ENCODE measurements at places on chromosomes 4 and X. TPM values are rescaled to one million over a fixed set of nuclear protein-coding genes. Genes with fewer than 3 reads are reported as not detected.

Gene USP26
- not detected for total RNA-seq

Gene LRIT3
- 0.15 TPM for total RNA-seq

Gene NLGN4X
- total RNA-seq = not detected

Gene NRK
- not detected for total RNA-seq

Gene FOXR2
- total RNA-seq = not detected

Gene SRPK3
- total RNA-seq = not detected

Gene CACNA1F
- total RNA-seq = 0.22 TPM

Gene DOK7
- total RNA-seq = not detected

Gene BGN
- total RNA-seq = not detected

Gene SSX1
- not detected for total RNA-seq

Gene NAA11
- total RNA-seq = not detected

Gene DCTD
- total RNA-seq = 76.6 TPM

Gene NOCT
- total RNA-seq = 11.5 TPM

Measured in T-helper 1 cell treated with Interleukin-12 subunit alpha and Interleukin-12 subunit beta and Interleukin-4 antibody, amounts not matched to agents 30 ng/mL and 1 ng/mL, for 36 hours (primary cell).